ENCODE measurements at places on chromosomes 5 and 9.

- H3K36me3 ChIP-seq = no peaks in the 10 kb centered on the region
- no peak overlapping the region for H3K27ac ChIP-seq
- peaks cover 8% of the 10 kb centered on the region for H3K4me1 ChIP-seq
- DNase-seq = no peak
- H3K27me3 ChIP-seq = peaks cover 38% of the 10 kb centered on the region
These were observed 65.3 kb upstream of the ADRB2 start for GRCh38 chr5:148760945-148761638.

GRCh38 chr9:69090140-69090750 is 54.7 kb downstream of the FXN start:
- H3K27me3 ChIP-seq = no peaks in the 10 kb centered on the region
- H3K4me1 ChIP-seq = no peaks in the 10 kb centered on the region
- no peak for DNase-seq

GRCh38 chr5:179930788-179931473 is 23.2 kb upstream of the TBC1D9B start:
- H3K4me1 ChIP-seq = no peaks in the 10 kb centered on the region
- H3K27ac ChIP-seq = no peak overlapping the region
- H3K4me3 ChIP-seq = no peak overlapping the region
- no peaks in the 10 kb centered on the region for H3K27me3 ChIP-seq

- H3K27me3 ChIP-seq = peaks cover 4% of the 10 kb centered on the region
- DNase-seq = no peak
- H3K36me3 ChIP-seq = no peaks in the 10 kb centered on the region
- H3K4me1 ChIP-seq = no peaks in the 10 kb centered on the region
- no peak overlapping the region for H3K27ac ChIP-seq
These were observed 166.8 kb downstream of the PSAT1 start for GRCh38 chr9:78463750-78464149.

GRCh38 chr5:107319901-107320300 is 350.8 kb downstream of the EFNA5 start:
- peaks cover 9% of the 10 kb centered on the region for H3K27me3 ChIP-seq
- H3K4me3 ChIP-seq = no peak overlapping the region
- no peak for DNase-seq
- no peaks in the 10 kb centered on the region for H3K36me3 ChIP-seq
- H3K27ac ChIP-seq = no peak overlapping the region

DNA sequence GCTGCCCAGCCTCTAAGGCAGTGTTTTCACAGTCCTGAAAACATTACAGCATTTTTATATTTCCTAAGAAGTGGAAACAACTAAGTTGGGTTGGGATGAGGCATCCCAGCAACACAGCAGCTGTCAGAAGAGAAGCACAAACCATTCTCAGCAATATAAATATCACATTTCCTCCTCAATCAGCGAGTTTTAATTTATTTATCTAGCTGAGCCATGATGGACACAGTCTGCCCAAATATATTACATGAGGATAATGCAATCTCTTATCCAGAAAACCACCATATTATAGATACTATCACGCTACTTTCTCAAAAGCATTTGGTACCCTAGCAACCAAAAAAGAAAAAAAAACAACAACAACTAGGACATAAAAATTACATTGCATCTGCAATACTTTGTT is 158.5 kb downstream of the FSTL4 start:
- H3K27me3 ChIP-seq = peaks cover 4% of the 10 kb centered on the region
- no peaks in the 10 kb centered on the region for H3K36me3 ChIP-seq
- H3K4me1 ChIP-seq = peaks cover 5% of the 10 kb centered on the region
- DNase-seq = no peak

GRCh38 chr9:15711531-15711930 is 158.7 kb downstream of the CCDC171 start:
- no peaks in the 10 kb centered on the region for H3K27me3 ChIP-seq
- no peaks in the 10 kb centered on the region for H3K36me3 ChIP-seq
- H3K27ac ChIP-seq = no peak overlapping the region

GRCh38 chr5:138654281-138654867 is 79.2 kb upstream of the HSPA9 start:
- H3K4me1 ChIP-seq = peaks cover 19% of the 10 kb centered on the region
- H3K36me3 ChIP-seq = no peaks in the 10 kb centered on the region
- no peak overlapping the region for H3K27ac ChIP-seq
- no peak overlapping the region for H3K4me3 ChIP-seq
- H3K27me3 ChIP-seq = peaks cover 91% of the 10 kb centered on the region
- DNase-seq = peak; percentile 70

- no peaks in the 10 kb centered on the region for H3K36me3 ChIP-seq
- peaks cover 33% of the 10 kb centered on the region for H3K27me3 ChIP-seq
- H3K4me1 ChIP-seq = peaks cover 17% of the 10 kb centered on the region
- no peak for DNase-seq
These were observed 9.5 kb upstream of the IL3 start for GRCh38 chr5:132050661-132051552.

- DNase-seq = no peak
- no peak overlapping the region for H3K4me3 ChIP-seq
- no peak overlapping the region for H3K27ac ChIP-seq
- no peaks in the 10 kb centered on the region for H3K4me1 ChIP-seq
These were observed 140.8 kb upstream of the MTAP start for GRCh38 chr9:21661626-21662025.

DNA sequence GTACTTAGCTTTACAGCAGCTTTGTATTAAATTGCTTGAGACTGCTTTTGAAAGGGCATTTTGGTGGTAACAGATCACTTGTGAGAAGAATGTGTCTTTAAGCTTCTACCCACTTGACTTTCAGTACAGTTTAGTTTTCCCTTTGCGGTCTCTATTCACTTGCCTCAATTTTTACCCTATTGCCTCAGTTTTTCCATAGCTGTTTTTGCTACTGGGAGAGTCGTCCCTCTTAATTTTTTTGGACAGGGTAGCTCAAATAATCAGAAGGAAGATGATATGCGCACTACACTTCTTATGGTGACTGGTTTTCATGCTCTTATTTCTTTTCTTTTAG is 18.8 kb downstream of the UGCG start:
- H3K27me3 ChIP-seq = no peaks in the 10 kb centered on the region
- H3K4me3 ChIP-seq = no peak overlapping the region
- no peak overlapping the region for H3K27ac ChIP-seq

DNA sequence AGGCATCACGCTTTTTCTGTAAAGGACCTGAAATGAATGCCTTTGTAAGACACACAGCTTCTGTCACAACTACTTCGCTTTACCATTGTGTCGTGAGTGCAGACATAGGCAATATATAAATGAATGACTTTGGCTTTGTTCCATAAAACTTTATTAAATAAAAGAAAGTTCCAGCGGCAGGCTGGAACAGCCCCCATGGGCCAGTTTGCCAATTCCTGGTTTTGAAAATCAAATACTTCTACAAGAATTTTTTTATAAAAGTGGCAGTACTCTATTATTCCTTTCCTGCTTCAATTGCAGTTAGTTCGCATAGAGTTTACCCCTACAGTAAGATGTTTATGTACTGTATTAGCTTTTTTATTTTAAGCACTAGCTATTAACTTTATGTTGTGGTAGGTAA is 53.7 kb downstream of the SRFBP1 start:
- H3K27ac ChIP-seq = no peak overlapping the region
- no peak for DNase-seq
- peaks cover 8% of the 10 kb centered on the region for H3K4me1 ChIP-seq
- H3K27me3 ChIP-seq = no peaks in the 10 kb centered on the region

DNA sequence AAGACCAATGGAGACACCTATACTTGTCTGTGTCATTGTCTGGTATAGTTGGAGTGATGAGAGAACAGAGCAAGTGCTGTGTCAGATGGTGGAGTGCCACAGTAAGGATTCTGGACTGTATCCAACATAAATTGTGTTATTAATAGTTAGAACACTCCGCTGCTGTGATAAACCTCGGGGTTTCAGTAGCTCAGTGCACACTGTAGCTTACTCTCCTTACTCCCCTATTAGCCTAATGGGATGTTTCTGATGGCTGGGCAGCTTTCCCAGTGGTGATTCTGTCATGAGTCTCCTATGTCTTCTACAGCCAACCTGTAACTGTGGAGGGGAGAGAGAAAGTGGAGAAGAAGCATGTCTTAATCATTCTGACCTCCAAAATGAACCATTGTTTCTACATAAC is 127.6 kb upstream of the PTCH1 start:
- H3K36me3 ChIP-seq = no peaks in the 10 kb centered on the region
- no peak overlapping the region for H3K4me3 ChIP-seq
- H3K27ac ChIP-seq = no peak overlapping the region
- H3K27me3 ChIP-seq = peaks cover 8% of the 10 kb centered on the region
- no peak for DNase-seq

- peaks cover 7% of the 10 kb centered on the region for H3K4me1 ChIP-seq
- H3K36me3 ChIP-seq = peaks cover 43% of the 10 kb centered on the region
- no peak overlapping the region for H3K4me3 ChIP-seq
These were observed 20.2 kb upstream of the SUB1 start for GRCh38 chr5:32565145-32565544.

GRCh38 chr9:113349445-113350094 is at the start of gene BSPRY:
BSPRY (plus strand) TSS chr9:113349541; CDS start chr9:113349580, 39 bp downstream.
- peaks cover 52% of the 10 kb centered on the region for H3K4me1 ChIP-seq
- DNase-seq = peak; percentile 53
- peak within 1 kb of the TSS; percentile 82 for H3K4me3 ChIP-seq
- peaks cover 11% of the 10 kb centered on the region for H3K27me3 ChIP-seq

DNA sequence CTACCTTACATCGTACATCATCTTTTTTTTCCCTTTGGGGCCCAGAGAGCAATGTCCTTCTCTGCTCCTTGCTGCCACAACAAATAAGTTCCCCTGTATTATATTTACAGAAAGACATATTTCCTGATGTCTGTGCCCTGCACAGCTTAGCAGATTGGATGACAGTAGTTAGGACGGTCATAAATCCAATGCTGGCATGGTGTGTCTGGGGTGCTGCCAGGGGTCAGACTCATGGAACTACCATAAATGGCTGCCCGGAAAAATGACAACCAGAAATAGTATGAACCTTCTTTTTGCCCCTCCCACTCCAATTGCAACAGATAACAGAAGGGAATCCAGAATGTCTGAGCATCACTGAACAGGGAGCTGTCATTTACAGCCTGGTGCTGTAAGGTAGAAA is 511.1 kb downstream of the PSAT1 start:
- DNase-seq = no peak
- no peak overlapping the region for H3K4me3 ChIP-seq
- no peaks in the 10 kb centered on the region for H3K27me3 ChIP-seq
- no peaks in the 10 kb centered on the region for H3K36me3 ChIP-seq
- H3K27ac ChIP-seq = no peak overlapping the region

GRCh38 chr5:66742896-66743247 is 146.7 kb downstream of the MAST4 start:
- no peak overlapping the region for H3K4me3 ChIP-seq
- H3K4me1 ChIP-seq = peaks cover 13% of the 10 kb centered on the region
- no peak for DNase-seq
- H3K27me3 ChIP-seq = peaks cover 30% of the 10 kb centered on the region

GRCh38 chr9:41229408-41230401 is 40.6 kb upstream of the ZNG1F start:
- H3K27ac ChIP-seq = no peak overlapping the region
- DNase-seq = no peak
- H3K27me3 ChIP-seq = no peaks in the 10 kb centered on the region
- peaks cover 3% of the 10 kb centered on the region for H3K4me1 ChIP-seq
- no peak overlapping the region for H3K4me3 ChIP-seq

DNA sequence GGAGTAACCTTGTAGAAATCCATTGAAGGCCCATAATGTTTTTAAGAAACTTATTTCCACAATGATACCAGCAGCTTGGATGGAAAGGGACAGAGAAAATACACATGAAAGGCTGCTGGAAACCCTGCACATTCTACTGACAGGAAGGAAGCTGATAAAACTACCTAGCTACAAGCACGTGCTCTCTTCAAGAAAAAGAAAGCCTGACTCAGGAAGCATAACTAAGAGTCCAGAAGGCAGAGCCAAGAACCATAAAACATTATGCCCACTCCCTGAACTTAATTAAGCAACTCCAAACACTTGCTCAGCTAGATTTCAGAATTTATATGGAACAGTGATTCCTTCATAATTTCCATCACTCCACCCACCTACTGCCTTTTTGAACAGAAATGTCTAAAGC is 430.8 kb downstream of the SEMA5A start:
- H3K36me3 ChIP-seq = no peaks in the 10 kb centered on the region
- no peak overlapping the region for H3K27ac ChIP-seq
- DNase-seq = no peak
- no peak overlapping the region for H3K4me3 ChIP-seq

DNA sequence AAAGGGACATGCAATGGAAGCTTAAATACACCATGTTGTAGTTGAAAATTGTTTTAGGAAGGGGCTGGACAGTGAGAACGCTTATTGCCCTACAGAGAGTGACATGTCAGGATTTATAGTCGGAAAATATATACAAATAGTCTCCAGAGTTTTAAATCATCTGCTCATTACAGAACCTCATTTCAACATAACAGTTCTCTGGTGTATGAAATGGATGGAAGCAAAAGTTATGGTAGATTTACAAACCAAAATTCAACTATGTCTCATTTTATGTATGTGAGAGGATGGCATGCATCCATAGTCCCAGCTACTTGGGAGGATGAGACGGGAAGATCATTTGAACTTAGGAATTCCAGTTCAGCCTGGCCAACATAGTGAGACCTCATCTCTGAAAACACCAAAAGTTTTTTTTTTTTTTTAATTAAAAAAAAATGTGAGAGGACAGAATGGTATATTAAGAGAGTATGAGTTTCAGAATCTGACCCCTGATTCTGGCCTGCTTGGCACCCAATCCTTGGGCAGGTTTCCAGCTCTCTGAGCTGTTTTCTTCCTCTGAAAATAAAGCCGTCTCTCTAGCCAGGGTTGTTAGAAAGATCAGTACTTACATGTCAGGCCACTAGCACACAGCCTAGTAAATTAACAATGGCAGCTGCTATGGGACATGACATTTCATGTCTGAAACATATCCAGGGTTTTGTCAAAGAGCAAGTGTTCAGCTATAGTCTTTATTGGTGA is 40.1 kb downstream of the IQGAP2 start:
- no peaks in the 10 kb centered on the region for H3K27me3 ChIP-seq
- no peak overlapping the region for H3K27ac ChIP-seq
- no peak for DNase-seq
- peaks cover 12% of the 10 kb centered on the region for H3K4me1 ChIP-seq
- no peak overlapping the region for H3K4me3 ChIP-seq

DNA sequence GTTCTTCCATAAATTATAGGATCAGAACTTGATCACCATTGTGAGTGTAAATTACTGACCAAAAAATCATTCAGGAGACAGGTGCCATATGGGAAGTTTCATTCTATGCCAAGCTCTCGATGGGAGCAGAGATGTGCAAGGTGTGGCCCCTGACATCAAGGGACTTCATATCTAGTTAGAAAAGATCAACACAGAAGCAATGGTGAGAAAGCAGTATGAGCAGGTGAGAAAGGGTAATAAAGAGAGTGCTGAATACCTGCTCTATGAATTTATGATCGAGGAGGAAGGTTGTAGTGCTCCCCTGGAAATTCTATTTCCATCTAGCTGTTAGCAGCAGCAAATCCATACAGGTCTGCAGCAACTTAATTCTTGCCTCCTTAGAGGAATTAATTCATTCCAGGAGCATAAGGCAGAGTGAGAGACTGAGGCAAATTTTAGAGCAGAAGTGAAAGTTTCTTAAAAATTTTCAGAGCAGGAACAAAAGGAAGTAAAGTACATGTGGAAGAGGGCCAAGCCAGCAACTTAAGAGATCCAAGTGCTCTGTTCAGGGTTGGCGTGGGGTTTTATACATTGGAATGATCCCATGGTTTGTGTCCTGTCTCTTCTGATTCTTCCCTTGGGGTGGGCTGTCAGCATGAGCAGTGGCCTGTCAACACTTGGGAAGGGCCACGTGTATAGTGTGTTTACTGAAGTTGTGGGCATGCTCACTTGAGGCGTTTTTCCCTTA is 181.8 kb downstream of the SAXO1 start:
- H3K27ac ChIP-seq = no peak overlapping the region
- no peaks in the 10 kb centered on the region for H3K4me1 ChIP-seq
- H3K36me3 ChIP-seq = no peaks in the 10 kb centered on the region
- no peak overlapping the region for H3K4me3 ChIP-seq
- peaks cover 6% of the 10 kb centered on the region for H3K27me3 ChIP-seq
- DNase-seq = no peak
